ENCODE measurements at places on chromosomes 16 and 17. TPM values are rescaled to one million over a fixed set of nuclear protein-coding genes. Genes with fewer than 3 reads are reported as not detected.

The SLC6A2 gene
- total RNA-seq = 0.32 TPM

DNA sequence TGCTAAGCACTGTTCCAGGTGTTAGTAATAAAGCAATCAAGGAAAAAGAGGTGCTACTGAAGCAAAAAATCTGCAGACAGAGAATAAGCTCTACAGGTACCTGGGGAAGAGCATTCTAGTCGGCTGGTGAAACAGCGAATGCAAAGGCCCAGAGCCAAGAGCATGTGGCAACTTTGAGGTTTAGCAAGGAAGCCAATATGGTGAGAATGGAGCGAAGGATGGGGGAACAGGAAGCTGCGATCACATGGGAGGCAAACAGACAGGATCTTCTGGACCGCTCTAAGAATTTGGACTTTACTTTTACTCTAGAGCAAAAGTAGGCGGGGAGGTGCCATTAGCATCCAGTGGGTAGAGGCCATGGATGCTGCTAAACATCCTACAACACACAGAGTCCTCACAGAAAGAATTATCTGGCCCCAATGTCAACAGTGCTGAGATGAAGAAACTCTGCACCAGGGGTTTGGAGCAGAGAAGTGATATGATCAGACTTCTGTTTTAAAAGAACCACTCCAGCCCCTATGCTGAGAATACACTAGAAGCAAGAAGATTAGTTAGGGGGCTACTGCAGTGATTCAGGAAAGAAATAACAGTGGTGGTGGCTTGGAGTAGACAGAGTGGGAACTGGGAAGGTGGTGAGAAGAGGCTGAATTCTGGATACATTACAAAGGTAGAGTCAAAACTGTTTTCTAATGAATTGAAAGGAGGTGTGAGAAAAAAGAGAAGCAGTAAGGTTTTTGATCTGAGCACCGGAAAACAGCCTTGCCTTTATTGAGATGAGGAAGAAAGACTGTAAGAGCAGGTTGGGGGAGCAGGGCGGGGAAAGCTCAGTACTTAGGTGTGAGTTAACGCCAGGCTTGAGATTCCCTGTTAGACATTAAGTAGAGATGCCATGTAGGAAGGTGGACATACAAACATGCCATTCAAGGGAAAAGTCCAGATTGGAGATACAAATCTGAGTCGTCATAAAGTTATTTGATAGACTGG, 11.0 kb downstream of the EFTUD2 start:
- no peak for DNase-seq

GRCh38 chr17:81455387-81455786, 57.2 kb downstream of the ACTG1 start:
- no peak for DNase-seq

DNA sequence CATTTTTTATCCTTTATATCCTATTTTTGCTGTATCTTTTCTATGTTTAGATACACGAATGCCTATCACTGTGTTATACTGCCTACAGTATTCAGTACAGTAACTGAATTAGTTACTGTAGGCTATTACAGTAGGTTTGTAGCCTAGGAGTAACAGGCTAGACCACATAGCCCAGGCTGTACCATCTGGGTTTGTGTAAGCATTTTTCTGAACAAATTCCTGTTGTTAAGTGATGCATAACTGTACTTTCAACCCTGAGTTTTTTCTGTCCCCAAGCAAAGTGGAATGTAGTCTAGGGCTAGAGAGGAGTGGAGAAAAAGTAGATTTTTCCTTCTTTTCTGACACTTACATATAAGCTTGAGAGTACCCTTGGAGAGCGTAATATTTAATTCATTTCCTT, 282.1 kb downstream of the HS3ST3B1 start:
- no peak for DNase-seq

- DNase-seq = no peak
These were observed 53.1 kb downstream of the FOXL1 start for GRCh38 chr16:86631444-86631843.

DNA sequence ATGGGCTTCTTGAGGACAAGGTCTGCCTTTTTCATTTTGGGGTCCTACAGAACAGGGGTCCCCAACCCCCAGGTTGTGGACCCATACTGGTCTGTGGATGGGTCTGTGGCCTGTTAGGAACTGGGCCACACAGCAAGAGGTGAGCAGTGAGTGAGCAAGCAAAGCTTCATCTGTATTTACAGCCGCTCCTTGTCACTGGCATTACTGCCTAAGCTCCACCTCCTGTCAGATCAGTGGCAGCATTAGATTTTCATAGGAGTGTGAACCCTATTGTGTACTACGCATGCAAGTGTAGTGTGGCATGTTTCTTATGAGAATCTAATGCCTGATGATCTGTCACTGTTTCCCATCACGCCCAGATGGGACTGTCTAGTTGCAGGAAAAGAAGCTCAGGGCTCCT, 33.9 kb downstream of the ERN1 start:
- no peak for DNase-seq

Data from transverse colon (tissue), 4 donors.